Activated CD4-positive, alpha-beta T cell treated with anti-CD3 and anti-CD28 coated beads, Interleukin-2, amount 10 ng/mL, durations not matched to agents 24 days and 14 days (primary cell): ENCODE measurements at places on chromosomes 4 and X. TPM values are rescaled to one million over a fixed set of nuclear protein-coding genes. Genes with fewer than 3 reads are reported as not detected.

The CFAP47 gene
- total RNA-seq = not detected in 2 replicates

The CT45A7 gene
- total RNA-seq = not detected in 2 replicates

The BEX1 gene
- not detected in 2 replicates for total RNA-seq

The ALB gene
- not detected in 2 replicates for total RNA-seq

DNA sequence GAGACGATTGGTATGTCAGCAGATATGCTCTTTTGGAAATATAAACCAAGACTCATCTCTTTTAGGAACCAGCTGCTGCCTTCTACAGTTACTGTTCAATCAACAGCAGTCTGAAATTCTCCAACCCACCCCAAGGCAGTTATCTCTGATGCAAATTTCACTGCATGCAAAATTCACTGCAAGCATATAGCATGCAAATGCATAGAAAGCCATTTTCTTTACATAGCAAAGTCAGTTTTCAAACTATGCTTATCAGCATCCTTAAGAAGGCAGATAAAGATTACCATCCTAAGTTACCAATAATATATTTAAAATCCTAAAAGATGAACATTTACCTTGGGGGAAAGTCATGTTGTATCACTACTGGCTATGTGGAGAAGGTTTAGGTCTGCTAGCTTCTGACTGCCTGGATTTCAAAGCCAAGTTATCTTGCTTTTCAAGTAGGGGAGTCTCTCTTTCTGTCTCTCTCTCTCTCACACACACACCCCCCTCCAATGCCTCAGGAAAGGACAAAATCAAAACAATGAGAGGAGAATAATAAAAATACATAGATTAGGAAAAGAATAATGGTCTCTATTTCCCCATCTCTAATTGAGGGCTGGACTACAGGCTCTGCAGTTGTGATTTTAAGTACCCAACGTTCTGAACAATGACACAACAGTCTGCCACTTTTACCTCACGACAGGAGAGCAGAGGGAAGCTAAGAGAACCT, 1.5 kb downstream of the NMU start:
- DNase-seq = no peak
- peaks cover 9% of the 10 kb centered on the region for H3K4me1 ChIP-seq
- no peak overlapping the region for H3K27ac ChIP-seq

The AKAP14 gene
- not detected in 2 replicates for total RNA-seq

- peaks cover 10% of the 10 kb centered on the region for H3K4me1 ChIP-seq
- H3K4me3 ChIP-seq = no peak overlapping the region
- H3K36me3 ChIP-seq = peaks cover 33% of the 10 kb centered on the region
- H3K27ac ChIP-seq = no peak overlapping the region
Measured at GRCh38 chr4:185272245-185272644, 62.8 kb downstream of the SNX25 start.

GRCh38 chrX:17441965-17442364, 67.0 kb downstream of the NHS start:
- H3K4me3 ChIP-seq = no peak overlapping the region
- H3K27me3 ChIP-seq = no peaks in the 10 kb centered on the region
- H3K36me3 ChIP-seq = no peaks in the 10 kb centered on the region
- no peaks in the 10 kb centered on the region for H3K4me1 ChIP-seq
- no peak for DNase-seq
- H3K27ac ChIP-seq = no peak overlapping the region

DNA sequence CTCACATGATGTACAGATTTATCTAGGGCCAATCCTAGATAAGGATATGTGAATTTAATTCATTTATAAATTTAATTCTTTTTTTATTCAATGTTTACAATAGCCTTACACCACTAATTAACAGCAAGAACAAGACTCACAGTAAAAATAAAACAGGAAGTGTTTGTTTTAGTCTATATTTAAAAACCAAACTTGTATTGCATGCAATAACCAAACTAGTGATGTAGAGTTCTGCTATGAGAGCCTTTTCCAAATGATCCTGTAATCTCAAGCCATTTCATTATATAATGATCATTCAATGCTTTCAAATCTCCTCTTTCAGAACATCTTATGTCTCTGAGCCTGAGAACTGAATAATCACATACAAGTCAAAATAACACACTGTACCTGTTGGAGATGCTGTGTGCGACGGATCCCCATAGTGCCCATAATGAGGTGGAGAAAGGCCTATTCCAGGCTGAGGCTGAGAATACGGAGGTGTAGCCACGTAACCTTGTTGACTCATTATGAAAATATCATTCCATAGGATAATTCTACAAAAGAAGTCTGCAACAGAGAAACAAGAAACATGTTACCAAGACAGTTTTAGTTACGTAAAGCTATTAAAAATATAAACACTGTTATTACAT, 2.6 kb downstream of the SEC24D start:
- H3K27me3 ChIP-seq = no peaks in the 10 kb centered on the region
- DNase-seq = peak; percentile 50
- no peak overlapping the region for H3K27ac ChIP-seq
- peaks cover 33% of the 10 kb centered on the region for H3K36me3 ChIP-seq
- peak overlapping the region; percentile 21 for H3K4me3 ChIP-seq

DNA sequence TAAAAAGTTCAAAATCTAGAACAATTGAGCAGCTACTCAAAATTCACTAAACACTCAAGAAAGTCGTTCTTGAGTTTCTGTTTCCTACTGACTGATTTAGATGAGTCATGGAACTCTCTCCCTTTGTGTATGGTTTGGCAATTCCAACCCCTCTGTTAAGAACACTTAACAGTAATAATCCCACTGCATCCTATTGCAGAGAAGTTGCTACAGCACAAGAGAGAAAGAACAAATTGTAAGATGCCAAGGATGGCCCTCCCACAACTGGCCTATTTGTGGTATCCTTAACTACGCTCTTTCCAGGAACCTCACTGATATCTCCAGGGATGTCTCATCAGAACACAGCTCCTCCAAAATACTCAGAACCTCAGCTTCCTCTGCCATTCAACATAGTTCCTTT, 701.8 kb upstream of the TENM3 start:
- no peak for DNase-seq
- H3K27me3 ChIP-seq = no peaks in the 10 kb centered on the region
- no peak overlapping the region for H3K27ac ChIP-seq
- H3K4me1 ChIP-seq = no peaks in the 10 kb centered on the region
- H3K36me3 ChIP-seq = no peaks in the 10 kb centered on the region
